ENCODE measurements at places on chromosomes 13 and 19.
A peak's percentile ranks its signal among the peaks of the same experiment; 100 is the strongest.

DNA sequence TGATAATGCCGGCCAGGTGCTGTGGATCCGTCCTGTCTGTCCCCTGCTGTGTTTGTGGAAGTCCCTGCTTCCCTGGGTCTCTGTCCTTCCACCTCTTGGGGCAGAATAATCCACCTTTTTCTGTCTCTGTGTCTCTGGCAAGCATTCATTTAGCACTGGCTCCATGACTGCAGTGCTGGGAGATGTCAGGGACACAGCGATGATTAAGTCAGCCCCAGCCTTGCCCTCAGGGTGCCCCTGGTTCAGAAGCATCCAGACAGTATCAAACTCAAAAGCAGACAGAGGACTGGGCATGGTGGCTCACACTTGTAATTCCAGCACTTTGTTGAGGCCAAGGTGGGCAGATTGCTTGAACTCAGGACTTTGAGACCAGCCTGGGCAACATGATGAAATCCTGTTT, 1.5 kb downstream of the HIPK4 start:
- DNase-seq, result no peak

- no peak for DNase-seq
Measured at GRCh38 chr19:45355402-45355801, 14.9 kb downstream of the KLC3 start.

DNA sequence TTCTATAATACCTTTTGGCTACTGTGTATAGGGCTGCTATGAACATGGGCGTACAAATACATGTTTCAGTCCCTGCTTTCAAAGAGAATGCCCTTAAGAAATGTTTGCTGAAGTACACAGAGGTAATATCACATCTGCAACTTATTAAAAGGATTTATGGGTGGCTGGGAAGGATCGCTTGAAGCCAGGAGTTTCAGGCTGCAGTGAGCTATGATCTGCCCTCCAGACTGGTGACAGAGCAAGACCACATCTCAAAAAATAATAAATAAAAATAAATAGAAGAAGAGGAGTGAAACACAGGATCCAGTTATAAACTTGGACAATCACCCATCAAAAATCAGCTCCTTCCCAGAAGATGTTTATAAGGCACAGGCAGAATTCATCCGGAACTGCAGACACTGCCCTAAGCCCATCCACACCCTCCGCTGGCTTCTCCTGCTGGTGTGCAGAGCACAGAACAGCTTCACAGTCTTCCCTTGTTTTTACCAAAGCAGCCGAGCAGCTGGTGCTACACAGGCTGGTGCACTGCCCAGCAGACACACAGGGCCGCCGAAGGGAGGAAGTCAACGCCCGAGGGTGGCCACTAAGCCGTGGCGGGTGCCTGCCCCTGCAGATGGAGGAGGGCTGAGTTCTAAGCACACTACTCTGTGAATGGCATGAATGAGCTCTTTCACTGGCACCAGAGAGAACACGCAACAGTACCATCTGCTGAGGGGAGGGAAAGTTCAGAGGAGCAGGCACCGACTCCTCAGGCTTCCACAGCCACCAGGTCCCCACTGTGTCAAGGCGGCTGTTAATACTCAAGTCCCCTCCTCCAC, 44.0 kb downstream of the BRD4 start:
- DNase-seq, result no peak

DNA sequence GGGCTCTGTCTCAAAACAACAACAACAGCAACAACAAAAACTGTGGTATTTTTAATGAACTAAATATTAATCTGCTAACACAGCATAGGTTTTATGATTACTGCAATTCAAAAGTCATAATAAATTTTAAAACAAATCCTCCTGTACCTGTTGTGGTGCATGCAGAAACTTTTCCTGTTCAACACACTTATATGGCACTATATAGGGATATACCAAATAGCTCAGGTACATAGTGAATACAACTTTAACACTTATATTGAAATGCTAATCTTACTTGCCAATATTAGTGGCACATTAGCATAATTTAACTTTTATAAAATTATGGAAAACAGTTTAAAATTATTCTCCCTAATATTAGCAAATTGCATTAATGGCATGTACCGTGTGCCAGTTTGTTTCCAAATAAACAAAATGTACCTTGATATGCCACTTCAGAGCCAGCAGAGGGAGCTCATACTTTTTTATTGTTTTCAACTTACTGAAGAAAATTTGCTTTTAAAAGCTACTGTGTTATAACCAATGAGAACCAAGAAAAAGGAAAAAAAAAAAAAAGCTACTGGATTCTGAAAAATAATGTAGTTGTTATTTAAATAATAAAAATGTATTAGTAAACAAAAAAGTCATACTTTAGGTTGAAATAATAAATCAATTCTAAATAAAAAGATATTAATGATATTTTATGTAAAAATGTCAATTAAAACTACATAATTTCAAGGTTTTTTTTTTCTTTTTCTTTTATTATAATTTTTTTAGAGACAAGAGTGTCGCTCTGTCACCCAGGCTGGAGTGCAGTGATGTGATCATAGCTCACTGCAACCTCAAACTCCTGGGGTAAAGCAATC, 18.0 kb upstream of the RBM26 start:
- DNase-seq, result no peak

- no peak for DNase-seq
Measured at GRCh38 chr13:91014696-91015095, 332.8 kb upstream of the MIR17HG start.

DNA sequence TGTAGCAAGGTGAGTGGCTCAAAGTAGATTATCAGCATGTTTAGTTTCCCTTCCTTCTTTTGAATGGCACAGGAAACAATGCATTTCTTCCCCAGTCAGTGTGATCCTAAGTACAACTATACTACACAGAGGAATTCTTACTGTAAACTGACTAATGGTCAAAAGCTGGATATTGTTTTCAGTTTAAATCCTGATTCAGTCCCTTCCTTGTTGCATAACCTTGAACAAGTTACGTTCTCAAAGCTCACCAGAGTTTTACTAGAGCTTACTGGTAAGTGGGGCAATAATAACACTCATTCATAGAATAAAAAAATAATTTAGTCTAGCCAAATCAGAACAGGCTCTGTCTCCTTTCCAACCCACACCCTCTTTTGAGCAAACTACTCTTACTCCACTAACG, 180.1 kb downstream of the POSTN start:
- no peak for DNase-seq

- peak; percentile 95 for DNase-seq
Measured at GRCh38 chr19:4139614-4140236, 13.7 kb upstream of the CREB3L3 start.

All from activated effector memory CD4-positive, alpha-beta T cell treated with anti-CD3 and anti-CD28 coated beads, Interleukin-2, amount 50 U/mL, for 16 hours (primary cell).